ENCODE measurements at places on chromosomes 7 and 10.

DNA sequence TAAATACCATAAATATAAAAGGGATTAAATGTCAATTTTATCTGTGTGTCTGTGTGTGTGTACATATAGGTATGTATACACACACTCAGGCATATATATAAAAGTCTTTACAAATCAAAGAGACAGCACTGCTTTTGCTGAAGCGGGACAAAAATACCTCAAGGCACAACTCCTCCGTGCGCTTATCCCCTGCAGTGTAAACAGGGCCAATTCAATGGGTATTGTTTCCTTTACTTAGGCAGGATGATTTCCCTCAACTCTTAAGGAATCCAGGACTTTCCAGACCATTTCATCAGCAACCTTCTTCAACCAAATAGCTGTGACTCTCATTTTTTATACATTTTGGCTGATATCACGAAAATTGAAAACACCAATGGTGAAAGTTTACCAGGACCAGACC lies 227.7 kb downstream of the CRPPA start:
- DNase-seq: no peak

- no peak for DNase-seq
Observed at GRCh38 chr7:91407942-91408341, 143.7 kb downstream of the FZD1 start.

DNA sequence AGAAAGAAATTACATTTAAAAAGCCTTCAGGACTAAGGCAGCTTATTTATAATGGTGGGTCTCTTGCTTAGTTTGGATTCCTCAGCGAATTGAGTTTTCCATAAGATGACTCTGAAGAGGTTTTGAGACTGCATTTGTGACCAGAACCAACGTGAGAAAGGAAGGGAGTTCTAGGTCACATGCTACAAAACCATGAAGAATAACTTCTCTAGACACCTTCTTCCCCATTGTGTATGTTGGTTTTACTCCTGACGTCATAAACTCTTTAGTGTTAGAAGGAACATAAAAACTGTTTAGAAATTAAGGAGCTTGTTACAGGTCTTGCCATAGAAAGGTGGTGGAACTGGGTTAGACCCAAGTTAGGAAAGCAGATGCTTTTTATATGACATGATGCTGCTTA lies 11.1 kb downstream of the PTPN12 start:
- DNase-seq: no peak

- no peak for DNase-seq
Observed at GRCh38 chr10:22003964-22004281, 393 bp upstream of the DNAJC1 start.

- DNase-seq: no peak
Observed at GRCh38 chr10:75100764-75101291, 10.6 kb upstream of the SAMD8 start.

- peak; percentile 5 for DNase-seq
Observed at GRCh38 chr7:15720849-15721471, 34.5 kb upstream of the MEOX2 start.

GRCh38 chr7:28311670-28312069 lies 100.6 kb upstream of the CREB5 start:
- no peak for DNase-seq

GRCh38 chr7:130662426-130662825 lies 6.1 kb downstream of the COPG2 start:
- no peak for DNase-seq

DNA sequence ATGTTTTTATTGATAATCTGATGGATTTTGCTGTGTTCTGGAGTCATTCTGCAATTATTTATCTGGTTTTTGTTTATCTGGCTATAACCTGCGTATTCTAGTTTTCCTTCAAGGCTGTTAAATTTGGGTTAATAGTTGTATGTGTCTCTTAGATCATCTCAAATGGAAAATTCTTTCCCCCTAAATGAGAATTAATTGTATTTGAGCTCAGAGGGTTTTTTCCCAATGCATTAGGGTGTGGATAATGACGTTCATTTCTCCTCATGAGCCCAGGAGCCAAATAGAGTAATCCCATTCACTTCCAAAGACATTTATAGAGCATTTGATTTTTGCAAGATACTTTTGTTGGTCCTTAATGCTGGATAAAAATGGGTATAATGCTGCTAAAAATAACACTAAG lies 564.6 kb downstream of the GALNT17 start:
- no peak for DNase-seq

DNA sequence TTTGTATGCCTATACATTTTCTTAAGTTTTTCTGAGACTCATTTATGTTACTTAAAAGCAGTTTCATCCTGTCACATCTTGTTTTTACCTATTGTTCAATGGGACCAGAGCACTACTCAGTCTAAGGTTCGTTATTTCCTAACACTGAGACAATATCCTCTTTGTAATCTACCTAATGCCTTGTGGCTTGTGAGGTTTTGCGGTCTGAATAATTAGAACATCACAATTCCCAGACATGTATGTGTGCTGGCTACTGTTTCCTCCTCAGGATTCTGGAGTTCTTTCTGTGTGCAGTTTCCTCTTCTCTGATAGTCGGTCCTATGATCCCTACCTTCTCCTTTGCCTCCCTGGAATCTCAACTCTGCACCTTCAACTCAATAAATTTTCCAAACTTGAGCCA lies 620.2 kb downstream of the ANKRD7 start:
- DNase-seq: no peak

- DNase-seq: no peak
Observed at GRCh38 chr10:62511656-62512055, 137.5 kb downstream of the ZNF365 start.

GRCh38 chr7:99128076-99128950 lies 15.6 kb downstream of the SMURF1 start:
- no peak for DNase-seq

DNA sequence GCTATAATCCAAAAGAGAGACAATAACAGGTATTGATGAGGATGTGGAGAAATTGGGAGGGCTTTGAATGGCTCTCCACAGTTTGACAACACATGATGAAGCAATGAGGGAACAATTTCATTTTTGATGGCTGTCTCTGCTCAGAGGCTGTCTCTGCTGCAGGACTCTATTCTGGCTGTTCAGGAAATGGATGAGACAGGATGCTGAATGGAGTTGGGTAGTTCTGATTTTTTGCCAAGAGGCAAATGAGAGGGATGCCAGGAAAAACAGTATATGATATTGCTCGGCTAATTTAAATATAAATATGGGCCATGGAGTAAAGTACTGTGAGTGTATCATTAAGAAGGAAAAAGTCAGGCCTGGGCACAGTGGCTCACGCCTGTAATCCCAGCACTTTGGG lies 16.8 kb downstream of the APBB1IP start:
- no peak for DNase-seq

DNA sequence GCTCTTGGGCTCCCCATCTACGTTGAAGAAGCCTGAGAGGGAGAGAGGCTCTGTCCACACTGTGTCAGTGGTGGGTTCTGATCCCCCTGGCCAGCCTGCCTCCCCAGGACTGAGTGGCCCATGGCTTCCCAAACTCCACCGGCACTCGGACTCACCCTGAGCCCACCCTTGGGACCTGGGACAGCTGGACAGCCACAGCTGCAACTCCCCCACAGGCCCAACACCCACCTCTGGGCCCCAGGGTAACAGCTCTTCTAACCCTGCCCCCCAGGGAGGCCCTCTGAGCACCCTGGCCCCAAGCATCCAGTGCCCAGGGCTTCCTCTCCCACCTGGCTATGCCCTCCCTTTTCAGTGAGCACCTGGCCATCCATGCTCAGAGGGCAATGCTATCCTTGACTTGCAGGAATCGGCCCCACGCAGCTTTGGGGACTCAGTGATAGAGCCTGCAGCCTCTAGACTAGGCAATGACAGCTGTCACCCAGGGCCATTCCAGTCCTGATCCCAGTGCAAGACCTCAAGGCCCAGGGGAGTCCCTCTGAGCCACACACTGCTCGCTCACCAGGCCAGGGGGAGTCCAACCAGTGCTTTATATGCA lies 17.9 kb downstream of the OGDHL start:
- no peak for DNase-seq

DNA sequence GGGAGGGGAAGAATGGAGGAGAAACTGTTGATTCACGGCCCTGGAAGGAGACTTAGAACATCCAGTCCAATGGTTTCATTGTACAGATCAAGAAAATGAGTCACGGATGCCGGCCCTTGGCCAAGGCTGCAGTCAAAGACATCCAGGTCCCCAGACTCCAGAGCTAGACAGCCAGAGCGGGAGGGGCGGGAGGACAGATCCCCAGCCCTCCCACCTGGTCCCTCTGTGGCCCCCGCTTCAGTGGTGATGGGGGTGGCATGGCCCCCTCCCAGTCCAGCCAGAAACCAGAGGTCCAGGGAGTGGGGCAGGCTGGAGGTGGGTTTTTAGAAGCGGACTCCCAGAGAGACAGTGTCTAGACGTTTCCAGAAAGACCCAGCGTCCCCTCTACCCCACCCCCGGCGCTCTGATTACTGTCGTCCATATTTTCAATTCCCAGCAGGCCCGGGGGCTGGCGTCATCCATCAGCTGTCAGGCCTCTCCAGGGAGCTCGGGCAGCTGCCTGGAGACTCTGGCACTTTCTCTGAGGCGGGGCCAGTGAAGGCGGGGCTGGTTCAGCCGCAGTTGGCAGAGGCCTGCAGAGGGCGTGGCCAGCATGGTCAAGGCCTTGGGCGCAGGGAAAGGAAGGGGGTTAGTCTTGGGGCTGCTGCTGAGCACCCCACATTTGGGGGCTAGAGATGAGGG lies 8.0 kb upstream of the HSPB1 start:
- DNase-seq: no peak

- no peak for DNase-seq
Observed at GRCh38 chr7:50333221-50333651, 28.7 kb downstream of the IKZF1 start.

- no peak for DNase-seq
Observed at GRCh38 chr10:86048973-86049372, 317.6 kb downstream of the GRID1 start.

DNA sequence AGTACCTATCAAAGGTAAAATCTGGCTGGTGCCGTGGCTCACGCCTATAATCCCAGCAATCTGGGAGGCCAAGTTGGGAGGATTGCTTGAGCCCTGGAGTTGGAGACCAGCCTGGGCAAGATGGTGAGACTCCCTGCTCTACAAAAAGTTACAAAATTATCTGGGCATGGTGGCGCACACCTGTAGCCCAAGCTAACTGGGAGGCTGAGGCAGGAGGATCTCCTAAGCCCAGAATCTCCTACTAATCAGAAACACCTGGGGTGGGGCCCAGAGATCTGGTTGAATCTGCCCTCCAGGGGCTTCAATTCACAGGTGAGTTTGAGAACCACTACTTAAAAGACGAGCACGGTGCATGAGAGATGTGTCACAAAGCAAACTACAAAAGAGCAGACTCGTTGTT lies 2.4 kb downstream of the PLA2G12B start:
- DNase-seq: no peak

DNA sequence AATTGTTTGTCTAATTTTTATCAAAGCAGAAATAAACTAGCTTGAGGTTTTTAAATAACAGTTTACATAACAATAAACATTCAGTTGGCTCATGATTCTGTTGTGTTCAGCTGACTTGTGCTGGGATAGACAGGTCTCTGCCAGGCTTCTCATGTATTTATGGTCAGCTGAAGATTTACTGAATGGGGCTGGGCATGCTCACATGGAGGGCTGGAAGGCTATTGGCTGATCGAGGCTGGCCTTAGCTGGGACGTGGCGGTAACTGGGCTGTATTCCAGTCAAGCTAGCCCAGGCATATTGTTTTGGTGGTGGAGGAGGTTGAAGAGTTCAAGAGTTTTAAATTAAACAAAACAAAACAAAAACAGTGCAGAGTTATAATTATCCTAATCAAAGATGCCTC lies 251.0 kb upstream of the MTPN start:
- DNase-seq: no peak

Measured in activated naive CD4-positive, alpha-beta T cell treated with anti-CD3 and anti-CD28 coated beads, Interleukin-2, amount 50 U/mL, for 72 hours (primary cell).